ENCODE measurements at places on chromosomes 16 and 17. TPM values are rescaled to one million over a fixed set of nuclear protein-coding genes. Genes with fewer than 3 reads are reported as not detected.
A peak's percentile ranks its signal among the peaks of the same experiment; 100 is the strongest.

GRCh38 chr17:37789771-37790541 is 45.1 kb upstream of the HNF1B start:
- no peak for DNase-seq

Gene KRTAP9-2
- total RNA-seq, result not detected

GRCh38 chr17:18185391-18185790 is 1.8 kb downstream of the ALKBH5 start:
- no peak for DNase-seq

DNA sequence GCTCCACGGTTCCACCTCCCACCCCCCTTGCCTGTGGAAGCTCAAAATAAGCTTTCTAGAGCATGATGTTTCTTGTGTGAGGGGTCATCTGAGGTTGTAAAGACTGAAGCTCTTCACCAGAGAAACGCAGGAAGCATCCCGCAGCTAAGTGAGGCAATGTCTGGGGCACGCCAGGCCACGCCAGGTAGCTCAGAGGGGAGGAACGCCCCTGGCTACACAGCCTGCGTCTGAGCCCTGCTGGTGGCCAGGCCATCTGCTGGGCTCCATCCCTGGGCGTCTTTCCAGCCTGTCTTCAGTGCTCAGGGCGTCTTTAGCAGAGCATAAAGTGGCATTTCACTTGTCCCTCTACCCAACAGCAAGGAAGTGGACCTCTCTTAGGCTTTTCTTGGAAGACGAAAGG is 15.2 kb downstream of the SOCS3 start:
- DNase-seq, result no peak

Gene CEP295NL
- not detected for total RNA-seq

Gene GDPD1
- 7.4 TPM for total RNA-seq

DNA sequence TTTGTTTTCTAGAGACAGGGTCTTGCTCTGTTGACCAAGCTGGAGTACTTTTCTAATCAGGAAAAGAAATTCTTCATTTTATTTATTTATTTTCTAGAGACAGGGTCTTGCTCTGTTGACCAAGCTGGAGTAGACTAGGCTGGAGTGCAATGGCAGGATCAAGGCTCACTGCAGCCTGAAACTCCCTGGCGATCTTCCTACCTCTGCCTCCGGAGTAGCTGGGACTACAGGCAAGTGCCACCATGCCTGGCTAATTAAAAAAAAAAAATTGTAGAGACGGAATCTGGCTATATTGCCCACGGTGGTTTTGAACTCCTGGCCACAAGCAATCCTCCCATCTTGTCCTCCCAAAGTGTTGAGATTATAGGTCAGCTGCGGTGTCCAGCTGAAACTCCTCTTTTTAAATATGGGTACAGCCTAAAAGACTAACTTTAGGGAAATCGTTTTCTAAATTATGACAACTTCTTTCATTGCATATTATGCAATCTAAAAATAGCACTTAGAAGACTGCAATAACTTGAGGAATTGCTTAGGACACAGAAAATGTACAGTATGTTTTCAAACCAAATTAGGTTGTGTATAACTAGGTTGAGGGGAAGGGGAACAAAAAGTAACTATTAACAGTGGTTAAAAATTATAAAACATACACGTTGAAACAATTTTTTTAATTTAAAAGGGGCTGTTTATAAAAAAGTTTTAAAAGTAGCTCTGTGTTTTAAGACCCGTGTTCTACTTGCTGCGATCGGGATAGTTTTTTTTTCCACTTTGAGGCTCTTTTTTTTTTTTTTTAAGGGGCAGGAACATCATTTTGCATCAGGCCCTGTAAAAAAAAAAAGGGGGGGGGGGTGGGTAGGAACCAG is 4.7 kb downstream of the PRAC1 start:
- DNase-seq, result no peak

Gene OR1A1
- not detected for total RNA-seq

Gene SLC38A8
- total RNA-seq, result not detected

Gene PRAC2
- total RNA-seq, result not detected

- no peak for DNase-seq
Measured at GRCh38 chr16:865026-865425, 64.5 kb upstream of the GNG13 start.

DNA sequence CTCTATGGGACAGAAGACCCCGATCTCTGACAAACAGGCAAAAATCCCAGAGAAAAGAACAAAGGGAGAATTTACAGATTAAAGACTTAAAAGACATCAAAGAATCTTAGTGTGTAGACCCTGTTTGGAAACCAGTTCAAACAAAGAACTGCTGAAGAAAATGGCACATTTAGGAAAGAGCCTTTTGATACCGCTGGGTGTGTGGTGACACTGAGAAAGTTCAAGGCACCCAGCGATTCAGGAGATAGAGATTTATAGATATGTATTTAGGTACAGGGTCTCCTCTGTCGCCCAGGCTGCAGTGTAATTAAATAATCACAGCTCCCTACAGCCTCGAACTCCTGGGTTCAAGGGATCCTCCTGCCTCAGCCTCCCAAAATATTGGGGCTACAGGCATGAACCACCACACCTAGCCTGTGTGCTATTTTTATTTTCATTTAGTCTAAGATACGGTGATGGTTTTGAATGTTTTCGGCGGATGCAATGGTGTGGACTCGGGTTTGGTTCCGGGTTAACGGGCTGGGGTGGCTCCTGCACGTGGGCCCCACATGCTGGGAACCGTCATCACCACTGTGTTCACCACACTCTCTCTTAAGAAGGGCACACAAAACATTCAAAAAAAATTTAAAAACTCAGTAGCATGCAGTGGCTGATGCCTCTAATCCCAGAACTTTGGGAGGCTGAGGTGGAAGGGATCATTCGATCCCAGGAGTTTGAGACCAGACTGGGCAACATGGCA is 114.0 kb downstream of the ZNF778 start:
- DNase-seq, result no peak

Gene DLX4
- total RNA-seq, result 1.6 TPM

- DNase-seq, result peak; percentile 84
Measured at GRCh38 chr17:7060165-7060891, 16.4 kb upstream of the SLC16A11 start.

GRCh38 chr16:27820646-27821345 is 242.7 kb downstream of the GSG1L start:
- no peak for DNase-seq

DNA sequence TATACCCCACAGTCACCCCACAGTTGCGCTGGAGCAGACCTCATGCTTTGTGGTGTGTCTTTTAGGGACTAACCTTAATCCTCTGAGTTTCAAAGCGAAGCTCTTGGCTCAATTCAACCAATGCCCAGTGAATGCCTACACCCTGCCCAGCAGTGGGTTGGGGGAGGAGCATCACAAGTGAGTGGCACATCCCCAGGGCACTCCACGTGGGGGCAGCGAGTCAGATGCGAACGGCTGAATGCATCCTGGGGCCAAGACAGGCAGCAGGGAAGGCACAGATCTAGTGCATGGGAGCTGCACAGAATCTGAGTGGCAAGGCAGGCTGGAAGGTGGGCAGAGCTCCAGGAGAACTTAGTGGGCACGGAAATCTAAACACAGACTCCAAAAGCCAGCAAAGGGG is 39.2 kb downstream of the IFT140 start:
- no peak for DNase-seq

DNA sequence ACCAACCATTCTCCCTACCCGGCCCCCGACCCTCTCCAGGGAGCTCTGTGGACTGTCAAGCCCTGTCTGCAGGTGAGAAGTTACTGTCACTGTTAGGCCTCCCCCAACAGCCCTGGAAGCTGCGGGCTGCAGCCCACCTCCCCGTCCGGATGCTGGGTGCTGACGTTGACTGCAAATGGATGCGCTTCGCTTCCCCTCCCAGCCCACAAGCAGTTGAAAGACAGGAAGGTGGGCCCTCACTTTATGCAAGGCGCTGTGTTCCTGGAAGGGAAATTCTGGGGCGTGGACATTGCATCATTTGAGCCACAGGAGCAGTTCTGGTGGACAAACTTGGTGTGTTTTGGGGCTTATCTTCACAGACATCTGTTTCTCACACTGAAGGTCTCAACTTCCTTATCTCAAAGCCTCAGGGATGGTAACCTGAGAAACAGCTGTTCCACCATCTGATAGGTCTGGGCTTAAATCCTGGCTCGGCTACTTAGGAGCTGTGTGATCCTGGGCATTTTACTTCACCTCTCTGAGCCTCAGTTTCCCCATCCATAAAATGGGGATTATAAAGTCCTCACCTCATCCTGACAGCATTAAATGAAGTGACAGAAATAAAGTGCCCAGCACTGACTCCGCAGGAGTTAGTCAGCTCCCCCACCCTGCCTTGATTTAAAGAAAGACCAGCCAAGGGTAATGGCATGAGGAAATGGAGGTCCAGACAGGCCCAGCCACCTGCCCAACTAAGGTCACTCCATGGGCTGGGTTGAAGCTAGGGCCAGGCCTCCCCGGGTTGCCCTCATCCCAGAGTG is 4.6 kb upstream of the DRC7 start:
- DNase-seq, result no peak

DNA sequence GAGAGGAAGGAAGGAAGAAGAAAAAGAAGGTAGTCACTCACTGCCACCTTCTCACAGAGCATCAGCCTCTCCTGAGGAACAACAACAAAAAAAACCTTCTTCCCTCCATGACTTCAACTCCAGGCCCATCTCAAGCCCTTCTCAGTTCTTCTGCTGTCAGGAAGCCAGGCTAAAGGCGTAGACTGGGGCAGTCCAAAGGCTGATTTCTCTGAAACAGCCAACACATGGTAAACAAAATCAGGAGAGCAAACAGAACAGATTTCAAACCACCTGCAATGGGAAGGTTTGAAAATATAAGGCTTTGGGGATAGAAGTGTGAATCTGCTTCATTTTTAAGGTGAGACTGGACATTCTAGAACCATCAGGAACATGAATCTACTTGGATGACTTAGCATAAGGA is 157.3 kb upstream of the DNAH9 start:
- no peak for DNase-seq

DNA sequence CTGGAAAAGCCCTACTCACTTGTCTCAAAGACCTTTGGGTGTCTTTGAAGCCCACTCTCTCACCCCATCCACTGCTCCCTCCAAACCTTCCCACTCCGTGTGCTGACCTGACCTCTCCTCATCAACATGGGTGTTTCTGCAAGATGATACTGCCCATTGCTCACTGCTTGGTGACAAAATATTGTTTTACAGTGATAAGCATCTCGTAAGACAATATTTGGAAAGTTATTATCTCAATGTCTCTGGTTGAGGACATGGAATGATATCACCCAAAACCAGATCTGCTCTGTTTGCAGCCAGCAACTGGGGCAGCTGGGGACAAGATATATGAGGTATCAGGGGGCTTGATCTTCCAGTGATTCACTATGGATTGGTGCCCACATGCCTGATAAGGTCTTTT is 195.8 kb downstream of the SALL1 start:
- DNase-seq, result no peak

Gene DLX3
- total RNA-seq, result not detected

DNA sequence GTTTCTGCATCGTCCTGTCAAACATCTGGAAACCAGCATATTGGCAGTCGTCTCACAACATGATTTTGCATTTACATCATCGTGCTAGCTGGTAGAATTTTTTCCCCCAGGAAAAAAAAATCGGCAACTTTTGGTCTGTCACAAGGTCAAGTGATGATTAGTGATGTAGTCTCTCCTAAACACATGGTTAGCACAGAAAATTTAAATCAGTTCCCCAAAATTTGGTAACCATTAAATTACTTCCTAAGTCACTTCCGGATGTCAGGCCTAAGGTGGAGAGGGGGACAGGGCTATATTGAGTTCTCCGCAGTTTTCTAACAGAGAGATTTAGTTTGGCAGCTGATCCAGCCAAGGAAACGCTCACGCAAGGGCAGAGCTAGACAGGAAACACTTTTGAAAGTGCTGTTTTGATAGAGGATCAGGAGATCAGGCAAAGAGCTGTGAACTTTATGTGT is 271.0 kb upstream of the TBX2 start:
- DNase-seq, result no peak

- DNase-seq, result no peak
Measured at GRCh38 chr16:9847146-9847545, 335.1 kb downstream of the GRIN2A start.

GRCh38 chr16:22871861-22872260 is 57.9 kb downstream of the HS3ST2 start:
- DNase-seq, result no peak

DNA sequence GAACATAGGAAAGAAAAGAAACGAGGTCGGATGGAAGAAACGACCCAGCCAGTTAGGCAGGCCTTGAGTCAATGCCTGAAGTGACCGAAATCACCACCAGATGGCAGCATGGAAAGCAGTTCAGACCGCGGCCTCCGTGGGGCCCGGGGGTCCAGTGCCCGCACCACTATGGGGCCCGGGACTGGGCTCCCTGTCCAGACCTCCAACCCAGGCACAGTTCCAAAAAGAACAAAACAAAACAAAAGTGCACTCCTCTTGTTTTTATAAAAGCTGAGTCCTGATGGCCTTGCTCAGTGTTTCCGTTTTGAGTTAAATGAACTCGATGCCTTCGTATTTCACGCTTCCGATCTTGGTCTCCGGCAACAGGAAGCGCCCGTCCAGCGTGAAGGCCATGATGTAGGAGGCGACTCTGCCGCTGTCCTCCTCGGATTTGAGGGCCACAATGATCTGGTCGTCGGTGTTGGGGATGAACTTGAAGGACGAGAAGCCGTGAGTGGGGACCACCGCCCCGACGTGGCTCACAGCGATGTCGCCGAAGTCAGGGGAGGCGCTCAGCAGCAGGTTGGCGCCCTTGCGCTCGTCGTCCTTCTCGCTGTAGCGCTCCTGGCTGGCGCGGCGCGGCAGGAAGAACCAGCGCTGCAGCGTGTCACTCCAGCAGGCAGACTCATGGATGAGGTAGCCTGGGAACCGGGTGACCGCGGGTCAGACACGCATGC is 13.7 kb upstream of the LGALS3BP start:
- DNase-seq, result no peak

DNA sequence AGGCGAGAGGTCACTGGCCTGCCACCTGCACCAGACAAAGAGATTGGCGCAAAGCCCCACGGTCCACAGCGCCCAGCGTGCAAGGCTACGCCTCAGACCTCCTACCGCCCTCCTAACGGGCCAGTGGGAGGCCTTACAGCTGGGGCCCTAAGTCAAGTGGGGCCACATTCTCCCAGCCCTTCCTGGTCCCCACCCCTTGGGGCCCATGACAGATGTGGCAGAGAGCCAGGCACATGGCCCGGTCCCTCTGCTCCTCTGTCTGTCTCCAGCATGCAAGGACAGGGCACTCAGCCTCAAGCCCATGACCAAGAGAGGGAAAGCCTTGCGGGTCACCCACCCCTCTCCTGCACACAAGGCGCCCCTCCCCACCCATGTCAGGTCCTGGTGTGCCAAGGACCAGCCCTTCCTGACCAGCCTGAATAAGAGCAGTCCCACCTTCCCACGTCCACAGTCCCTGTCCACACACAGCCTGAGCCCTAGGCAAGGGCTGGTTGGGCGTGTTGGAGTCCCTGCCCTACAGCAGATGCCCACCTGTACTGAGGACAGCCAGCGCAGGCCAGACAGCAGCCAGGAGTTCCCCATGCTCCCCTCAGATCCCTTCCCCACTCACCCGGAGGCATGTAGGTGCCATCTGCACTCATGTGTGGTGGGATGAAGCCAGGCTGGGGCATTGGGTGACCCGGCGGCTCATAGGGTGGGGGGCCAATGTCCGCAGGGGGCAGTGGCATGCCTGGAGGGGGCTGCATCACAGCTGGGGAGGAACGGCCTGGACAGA is 25.3 kb downstream of the CDIP1 start:
- DNase-seq, result no peak

Data from H4 (cell line).